Epithelial cell of prostate (primary cell): ENCODE measurements at places on chromosomes 11 and 22.
A peak's percentile ranks its signal among the peaks of the same experiment; 100 is the strongest.

- DNase-seq, result no peak
Measured at GRCh38 chr22:45881524-45881875, 95.5 kb downstream of the WNT7B start.

DNA sequence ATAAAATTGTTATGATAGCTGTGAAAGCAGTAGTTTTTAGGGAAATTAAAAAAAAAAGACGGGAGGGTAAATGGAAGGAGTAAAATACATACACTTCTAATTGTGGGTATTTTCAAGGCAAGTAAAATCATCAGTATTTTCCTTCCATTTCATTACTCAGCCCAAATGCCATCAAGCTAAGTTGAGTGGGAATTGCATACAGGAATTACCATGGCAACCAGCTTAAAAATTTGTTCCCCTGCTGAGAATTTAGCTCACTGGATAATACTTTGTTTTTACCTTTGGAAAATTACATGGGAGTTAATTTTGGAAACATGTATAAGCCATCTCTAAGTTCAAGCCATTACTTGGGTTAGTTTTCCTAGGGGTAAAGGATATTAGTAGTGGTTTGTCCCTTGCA, 1873.4 kb downstream of the LRRC4C start:
- no peak for DNase-seq

DNA sequence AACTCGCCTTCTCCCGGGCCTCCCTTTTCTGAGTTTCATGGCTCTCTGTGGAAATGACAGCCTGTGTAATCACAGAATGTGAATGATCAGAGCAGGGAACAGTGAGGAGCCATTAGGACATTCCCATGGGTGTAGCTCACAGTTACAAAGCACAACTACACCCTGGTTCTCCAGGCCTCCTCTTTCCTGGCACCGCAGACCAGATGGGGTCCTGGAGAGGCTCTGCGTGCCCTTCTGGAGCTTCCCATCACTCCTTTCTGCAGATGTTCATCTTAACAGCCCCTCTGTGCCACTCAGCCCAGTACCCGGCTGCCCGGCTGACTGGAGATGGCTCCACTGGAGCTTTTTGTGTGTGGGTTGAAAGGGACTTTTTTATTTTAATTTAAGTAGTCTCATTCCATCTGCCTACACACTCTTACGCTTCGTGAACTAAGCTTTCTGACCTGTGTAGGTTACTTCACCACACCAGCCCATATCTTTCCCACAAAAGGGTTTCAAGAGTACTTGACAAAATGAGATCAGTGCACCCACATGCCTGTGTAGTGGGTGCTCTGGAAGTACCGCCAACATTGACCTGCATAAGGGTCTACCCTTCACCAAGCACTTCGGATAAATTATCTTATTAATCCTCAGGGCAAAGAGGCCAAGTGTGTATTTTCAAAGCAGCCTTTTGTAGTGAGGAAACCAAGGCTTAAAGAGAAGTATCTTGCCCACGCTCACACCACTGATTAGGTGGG, 29.8 kb downstream of the SREBF2 start:
- DNase-seq, result no peak

- peak; percentile 33 for DNase-seq
Measured at GRCh38 chr22:50218996-50219727, 18.4 kb downstream of the SELENOO start.
